Gastrocnemius medialis (tissue), 4 donors: ENCODE measurements at places on chromosomes 6 and 20. TPM values are rescaled to one million over a fixed set of nuclear protein-coding genes. Genes with fewer than 3 reads are reported as not detected.

Gene ZNF341
- total RNA-seq: 2.8 TPM

DNA sequence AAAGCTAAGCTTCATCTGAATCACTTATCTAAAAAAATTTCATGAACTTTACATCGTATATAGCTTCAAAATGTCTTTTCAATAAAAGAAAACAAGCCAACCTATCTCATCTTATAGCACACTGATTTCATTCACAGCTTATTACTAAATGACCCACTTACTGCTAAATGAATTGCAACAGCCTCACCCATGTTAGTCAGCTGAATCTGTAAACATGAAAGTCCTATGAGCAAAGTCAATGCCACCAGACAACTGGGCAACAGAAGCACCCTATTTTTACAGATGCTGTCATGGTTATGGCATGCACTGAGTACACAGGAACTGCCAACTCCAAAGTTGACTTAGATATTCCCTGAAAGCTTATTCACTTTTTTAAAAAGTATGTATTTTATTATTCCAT lies 41.2 kb upstream of the DST start:
- H3K4me1 ChIP-seq: peaks cover 58% of the 10 kb centered on the region
- H3K27ac ChIP-seq: peak overlapping the region; percentile 95
- no peaks in the 10 kb centered on the region for H3K27me3 ChIP-seq
- peak; percentile 83 for DNase-seq

DNA sequence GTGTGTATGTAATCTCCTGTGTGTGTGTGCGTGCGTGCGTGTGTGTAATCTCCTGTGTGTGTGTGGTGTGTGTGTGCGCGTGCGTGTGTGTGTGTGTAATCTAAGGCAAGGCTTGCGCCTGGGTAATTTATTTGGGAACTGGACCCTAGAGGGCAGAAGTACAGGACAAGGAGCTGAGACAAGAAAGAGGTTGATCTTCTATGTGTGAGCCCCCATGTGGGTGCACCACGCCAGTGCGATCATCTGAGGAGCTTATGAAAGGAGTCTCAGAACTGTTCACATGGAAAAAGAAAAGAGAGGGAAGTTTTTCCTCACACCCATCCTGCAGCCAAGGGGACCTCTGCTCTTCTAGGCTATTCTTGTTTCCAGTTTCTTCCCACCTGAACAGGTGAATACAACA lies 220.1 kb upstream of the GGTLC1 start:
- no peaks in the 10 kb centered on the region for H3K36me3 ChIP-seq
- no peaks in the 10 kb centered on the region for H3K4me1 ChIP-seq
- no peak overlapping the region for H3K27ac ChIP-seq
- no peaks in the 10 kb centered on the region for H3K27me3 ChIP-seq
- H3K4me3 ChIP-seq: no peak overlapping the region
- no peak for DNase-seq

Gene PRRT1
- 0.49 TPM for total RNA-seq

DNA sequence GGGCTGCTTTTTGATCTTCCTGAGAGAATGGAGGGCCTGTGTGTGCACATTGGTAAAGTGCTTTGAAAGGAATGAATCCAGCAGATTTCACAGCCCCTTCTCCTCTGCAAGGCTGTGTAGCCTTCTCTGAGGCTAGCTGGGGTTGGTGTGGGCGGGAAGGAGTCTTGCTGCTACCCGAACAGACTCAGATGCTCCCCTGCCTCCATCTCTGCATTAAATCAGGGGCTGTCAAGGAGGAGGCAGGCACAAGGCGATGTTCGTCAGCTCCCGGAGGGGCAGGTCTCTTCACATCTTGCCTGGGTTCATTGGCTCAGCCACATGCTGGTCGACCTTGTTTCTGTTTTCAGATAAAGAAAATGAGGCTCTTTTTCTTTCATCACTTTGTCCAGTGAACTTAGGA lies 291.5 kb upstream of the SULF2 start:
- H3K36me3 ChIP-seq: no peaks in the 10 kb centered on the region
- no peak overlapping the region for H3K27ac ChIP-seq
- no peaks in the 10 kb centered on the region for H3K4me1 ChIP-seq
- H3K4me3 ChIP-seq: no peak overlapping the region

GRCh38 chr6:7993952-7994351 lies 70.2 kb downstream of the BLOC1S5 start:
- no peak overlapping the region for H3K27ac ChIP-seq
- no peaks in the 10 kb centered on the region for H3K36me3 ChIP-seq
- no peaks in the 10 kb centered on the region for H3K27me3 ChIP-seq

- H3K27ac ChIP-seq: no peak overlapping the region
- no peak overlapping the region for H3K4me3 ChIP-seq
- no peaks in the 10 kb centered on the region for H3K36me3 ChIP-seq
- no peaks in the 10 kb centered on the region for H3K4me1 ChIP-seq
- no peaks in the 10 kb centered on the region for H3K27me3 ChIP-seq
- peak; percentile 5 for DNase-seq
Measured at GRCh38 chr6:47047479-47048407, 5.6 kb upstream of the ADGRF1 start.

DNA sequence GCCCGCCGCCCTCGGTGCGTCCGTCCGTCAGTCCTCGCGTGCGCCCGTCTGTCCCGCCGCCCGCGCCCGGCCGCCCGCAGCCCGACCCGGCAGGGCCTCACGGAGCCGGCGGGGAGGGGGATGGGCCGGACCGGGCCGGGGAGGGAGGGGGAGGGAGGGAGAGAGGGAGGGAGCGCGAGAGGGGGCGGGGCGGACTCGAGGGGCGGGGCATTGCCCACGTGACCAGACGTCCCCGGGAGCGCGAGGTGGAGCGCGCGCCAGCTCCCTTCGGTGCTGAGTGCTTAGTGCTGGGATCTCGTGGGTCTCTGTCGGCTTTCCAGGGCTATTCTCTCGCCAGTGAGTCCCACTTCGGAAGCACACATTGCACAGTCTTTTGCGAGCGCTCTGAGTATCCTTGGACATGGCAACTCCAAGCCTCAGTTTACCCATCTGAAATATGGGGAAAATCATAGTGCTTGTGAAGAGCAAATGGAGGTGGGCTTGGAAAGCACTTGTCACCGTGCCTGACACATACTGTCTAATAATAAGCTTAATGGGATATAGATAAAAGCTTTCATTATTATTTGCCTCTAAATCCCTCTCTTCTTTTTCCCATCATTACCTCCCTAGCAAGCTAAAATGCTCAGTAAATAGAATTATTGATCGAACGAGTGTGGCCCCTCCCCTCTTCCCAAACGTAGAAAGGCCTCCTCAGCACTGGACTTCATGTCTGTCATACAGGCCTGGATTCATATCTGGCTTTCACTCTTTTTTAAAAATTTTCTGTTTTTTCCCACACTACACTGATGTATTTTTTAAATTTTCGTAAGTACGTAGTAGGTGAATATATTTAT lies at the start of gene NCOA6:
NCOA6 (minus strand) TSS at position 122 of the 833 bp plus-strand sequence. CDS start 43,296 bp downstream, outside the sequence.
- DNase-seq: peak; percentile 86
- peak within 1 kb of the TSS; percentile 97 for H3K27ac ChIP-seq
- H3K4me1 ChIP-seq: peaks cover 33% of the 10 kb centered on the region
- H3K4me3 ChIP-seq: peak within 1 kb of the TSS; percentile 90

DNA sequence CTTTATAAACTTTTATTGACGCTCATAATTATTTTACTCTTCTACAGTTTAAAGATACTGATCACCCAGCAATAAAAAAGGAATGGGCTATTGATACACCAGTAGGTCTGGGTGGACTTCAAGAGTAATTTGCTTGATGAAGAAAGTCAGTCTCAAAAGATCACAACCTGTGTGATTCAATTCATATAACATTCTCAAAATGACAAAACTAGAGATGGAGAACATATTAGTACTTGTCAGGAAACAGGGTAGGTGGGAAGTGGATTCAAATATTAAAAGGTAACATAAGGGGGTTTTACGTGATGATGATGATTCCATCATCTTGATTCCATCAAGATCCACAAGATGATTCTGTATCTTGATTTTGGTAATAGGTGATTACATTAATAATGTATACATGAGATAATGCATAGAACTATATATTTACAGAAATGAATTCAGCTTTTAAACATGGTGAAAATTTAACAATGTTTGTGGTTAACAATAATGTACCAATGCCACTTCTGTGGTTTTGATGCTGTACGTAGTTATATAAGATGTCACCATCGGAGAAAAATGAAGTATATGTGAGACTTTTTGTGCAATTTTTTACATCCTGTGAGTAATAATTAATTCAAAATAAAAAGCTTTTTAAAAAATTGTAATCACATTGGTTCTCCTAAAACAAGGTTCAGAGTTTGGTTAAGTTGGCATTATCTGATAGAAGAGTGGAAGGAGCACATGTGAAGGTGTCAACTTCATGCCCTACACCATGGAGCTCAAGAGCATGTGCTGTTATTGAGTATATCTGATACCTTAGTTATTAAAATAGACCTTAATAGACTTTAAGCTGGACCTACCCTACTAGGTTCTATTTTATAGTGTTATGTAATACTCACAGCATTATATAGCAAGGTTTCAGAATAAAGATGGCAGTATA lies 66.3 kb upstream of the DYNLRB1 start:
- no peak overlapping the region for H3K27ac ChIP-seq
- H3K4me1 ChIP-seq: no peaks in the 10 kb centered on the region
- no peak overlapping the region for H3K4me3 ChIP-seq
- no peaks in the 10 kb centered on the region for H3K27me3 ChIP-seq

- H3K27me3 ChIP-seq: peaks cover 27% of the 10 kb centered on the region
- no peak overlapping the region for H3K4me3 ChIP-seq
- DNase-seq: no peak
- no peaks in the 10 kb centered on the region for H3K36me3 ChIP-seq
Measured at GRCh38 chr20:2746636-2747265, 53.7 kb downstream of the CPXM1 start.

GRCh38 chr6:37407948-37408347 lies 25.1 kb upstream of the CMTR1 start:
- no peak overlapping the region for H3K27ac ChIP-seq
- H3K36me3 ChIP-seq: no peaks in the 10 kb centered on the region

- no peaks in the 10 kb centered on the region for H3K4me1 ChIP-seq
- H3K27me3 ChIP-seq: no peaks in the 10 kb centered on the region
- no peak overlapping the region for H3K4me3 ChIP-seq
- H3K27ac ChIP-seq: no peak overlapping the region
Measured at GRCh38 chr20:25376236-25376635, 14.4 kb downstream of the ABHD12 start.

GRCh38 chr6:45434381-45434700 lies 56.6 kb upstream of the SUPT3H start:
- no peak overlapping the region for H3K4me3 ChIP-seq
- no peak for DNase-seq
- H3K27ac ChIP-seq: no peak overlapping the region
- H3K4me1 ChIP-seq: no peaks in the 10 kb centered on the region
- H3K36me3 ChIP-seq: no peaks in the 10 kb centered on the region

Gene HCK
- 1.4 TPM for total RNA-seq

Gene DZANK1
- total RNA-seq: 0.61 TPM

DNA sequence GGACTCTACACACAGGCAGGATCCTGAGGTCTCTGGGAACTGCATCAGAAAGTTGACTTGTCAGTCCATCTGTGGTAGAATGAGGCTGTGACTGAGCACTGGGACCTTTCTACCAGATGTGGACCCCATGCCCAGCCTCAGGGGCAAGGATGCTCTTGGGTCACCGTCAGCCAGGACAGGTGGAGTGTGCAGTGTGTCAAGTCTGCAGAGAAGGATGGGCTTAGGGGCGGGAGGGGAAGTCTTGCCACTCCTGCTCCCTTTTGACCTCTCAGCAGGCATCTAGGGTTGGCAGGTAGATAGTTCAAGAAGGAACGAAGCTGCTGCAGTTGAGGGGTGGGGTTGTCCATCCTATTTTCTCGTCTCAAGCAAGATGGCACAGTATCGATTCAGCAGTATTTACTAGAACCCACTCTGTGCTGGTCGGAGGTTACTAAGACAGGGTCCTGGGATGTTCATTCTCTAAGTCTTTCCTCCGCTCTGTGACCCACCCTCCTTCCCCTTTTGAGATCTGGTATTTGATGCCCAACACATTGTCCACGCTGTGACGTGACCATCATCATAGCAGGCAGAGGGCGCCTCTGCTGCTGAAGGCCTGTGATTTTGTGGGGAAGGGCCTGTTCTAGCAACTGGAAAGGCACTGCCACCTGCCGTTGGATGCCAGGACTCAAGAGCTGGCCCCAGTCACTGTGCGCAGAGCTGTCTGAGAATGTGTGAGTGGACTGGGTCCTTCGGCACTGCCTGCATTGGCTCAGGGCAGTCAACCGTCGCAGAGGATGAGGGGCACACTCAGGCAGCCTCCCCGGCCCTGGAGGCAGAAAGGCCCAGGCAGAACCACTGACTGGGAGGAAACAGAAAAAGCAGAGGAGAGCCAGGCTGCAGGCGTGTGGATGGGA lies 23.2 kb downstream of the RBCK1 start:
- peak; percentile 28 for DNase-seq
- H3K4me1 ChIP-seq: no peaks in the 10 kb centered on the region
- no peak overlapping the region for H3K4me3 ChIP-seq
- no peaks in the 10 kb centered on the region for H3K27me3 ChIP-seq
- H3K27ac ChIP-seq: no peak overlapping the region

GRCh38 chr6:149852180-149852579 lies 12.0 kb downstream of the LRP11 start:
- H3K27me3 ChIP-seq: no peaks in the 10 kb centered on the region
- peaks cover 36% of the 10 kb centered on the region for H3K4me1 ChIP-seq
- peak overlapping the region; percentile 47 for H3K27ac ChIP-seq
- no peaks in the 10 kb centered on the region for H3K36me3 ChIP-seq
- DNase-seq: peak; percentile 39
- H3K4me3 ChIP-seq: no peak overlapping the region

- H3K27me3 ChIP-seq: no peaks in the 10 kb centered on the region
- no peak overlapping the region for H3K4me3 ChIP-seq
- H3K27ac ChIP-seq: no peak overlapping the region
- H3K4me1 ChIP-seq: no peaks in the 10 kb centered on the region
- no peak for DNase-seq
Measured at GRCh38 chr6:137087902-137088301, 43.1 kb upstream of the IL20RA start.

- peak overlapping the region; percentile 45 for H3K27ac ChIP-seq
- no peak for DNase-seq
- no peak overlapping the region for H3K4me3 ChIP-seq
Measured at GRCh38 chr6:85669735-85670194, 27.1 kb upstream of the SYNCRIP start.

GRCh38 chr6:110484321-110484720 lies 7.9 kb upstream of the SLC22A16 start:
- DNase-seq: no peak
- H3K27ac ChIP-seq: no peak overlapping the region
- H3K36me3 ChIP-seq: no peaks in the 10 kb centered on the region
- no peaks in the 10 kb centered on the region for H3K4me1 ChIP-seq
- H3K27me3 ChIP-seq: no peaks in the 10 kb centered on the region
- H3K4me3 ChIP-seq: no peak overlapping the region

DNA sequence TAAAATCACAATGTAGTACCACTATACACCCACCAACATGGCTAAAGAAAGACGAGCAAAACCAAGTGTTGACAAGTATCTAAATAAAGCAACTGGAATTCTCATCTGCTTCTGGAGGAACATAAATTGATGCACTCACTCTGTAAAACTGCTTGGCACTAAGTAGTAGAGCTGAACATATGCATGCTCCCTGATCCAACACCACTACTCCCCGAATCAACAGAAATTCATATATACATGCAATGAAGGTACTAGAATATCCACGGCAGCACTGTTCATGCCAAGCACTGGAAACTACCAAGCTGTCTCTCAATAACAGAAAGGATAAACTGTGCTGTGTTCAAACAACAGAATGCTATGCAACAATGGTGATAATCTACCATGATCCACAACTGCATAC lies 219.5 kb upstream of the RIN2 start:
- H3K4me1 ChIP-seq: peaks cover 16% of the 10 kb centered on the region
- DNase-seq: no peak
- H3K27me3 ChIP-seq: no peaks in the 10 kb centered on the region
- no peaks in the 10 kb centered on the region for H3K36me3 ChIP-seq
- no peak overlapping the region for H3K27ac ChIP-seq

Gene CRYBG1
- 1.2 TPM for total RNA-seq
